Stimulated activated CD4-positive, alpha-beta T cell treated with anti-CD3 and anti-CD28 coated beads, Interleukin-4, amount 100 ng/mL, for 24 hours (primary cell): ENCODE measurements at places on chromosomes 11 and 22.

DNA sequence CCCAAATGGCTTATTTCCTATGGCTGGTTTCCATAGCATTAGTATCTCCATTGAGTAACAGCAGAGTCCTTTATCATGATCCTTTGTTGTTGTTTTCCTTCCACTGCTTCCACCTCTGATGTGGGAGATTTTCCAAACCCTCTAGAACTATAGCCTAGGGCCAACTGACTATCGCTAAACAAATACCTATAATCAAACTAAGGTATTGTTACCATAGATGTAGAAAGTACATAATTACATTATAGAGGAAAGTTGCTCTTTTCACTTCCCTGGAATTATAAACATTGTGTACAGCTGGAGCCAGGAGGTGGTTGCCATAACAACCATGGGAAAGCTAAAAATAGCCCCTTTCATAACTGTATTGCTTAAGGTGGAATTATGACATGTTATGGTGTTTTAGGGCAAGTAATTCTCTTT is 47.0 kb upstream of the ALKBH3 start:
- no peak for DNase-seq

DNA sequence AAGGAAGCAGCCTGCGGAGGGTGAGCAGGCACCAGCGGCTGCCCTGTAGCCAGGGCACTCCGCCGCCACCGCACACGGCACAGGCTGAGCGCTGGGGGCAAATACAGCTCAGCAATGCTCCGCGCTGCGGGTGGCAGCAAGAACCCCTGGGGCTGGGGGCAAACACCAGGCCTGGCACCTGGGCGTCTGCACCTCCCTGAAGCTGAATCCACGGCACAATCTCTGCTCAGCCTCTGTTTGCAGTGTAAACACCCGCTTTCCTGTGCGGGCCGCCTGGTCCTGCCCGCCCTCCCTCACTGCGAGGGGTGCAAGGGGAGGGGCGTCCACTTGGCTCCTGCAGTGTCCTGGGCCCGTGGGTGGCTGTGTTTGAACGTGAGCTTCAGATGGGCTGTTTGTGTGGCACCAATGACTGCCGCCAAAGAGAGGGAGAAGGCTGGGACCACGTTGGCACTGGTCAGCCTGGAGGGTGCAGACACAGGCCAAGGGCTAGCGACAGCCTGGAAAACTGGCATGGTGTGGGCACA is 14.8 kb upstream of the MPPED1 start:
- no peak for DNase-seq

DNA sequence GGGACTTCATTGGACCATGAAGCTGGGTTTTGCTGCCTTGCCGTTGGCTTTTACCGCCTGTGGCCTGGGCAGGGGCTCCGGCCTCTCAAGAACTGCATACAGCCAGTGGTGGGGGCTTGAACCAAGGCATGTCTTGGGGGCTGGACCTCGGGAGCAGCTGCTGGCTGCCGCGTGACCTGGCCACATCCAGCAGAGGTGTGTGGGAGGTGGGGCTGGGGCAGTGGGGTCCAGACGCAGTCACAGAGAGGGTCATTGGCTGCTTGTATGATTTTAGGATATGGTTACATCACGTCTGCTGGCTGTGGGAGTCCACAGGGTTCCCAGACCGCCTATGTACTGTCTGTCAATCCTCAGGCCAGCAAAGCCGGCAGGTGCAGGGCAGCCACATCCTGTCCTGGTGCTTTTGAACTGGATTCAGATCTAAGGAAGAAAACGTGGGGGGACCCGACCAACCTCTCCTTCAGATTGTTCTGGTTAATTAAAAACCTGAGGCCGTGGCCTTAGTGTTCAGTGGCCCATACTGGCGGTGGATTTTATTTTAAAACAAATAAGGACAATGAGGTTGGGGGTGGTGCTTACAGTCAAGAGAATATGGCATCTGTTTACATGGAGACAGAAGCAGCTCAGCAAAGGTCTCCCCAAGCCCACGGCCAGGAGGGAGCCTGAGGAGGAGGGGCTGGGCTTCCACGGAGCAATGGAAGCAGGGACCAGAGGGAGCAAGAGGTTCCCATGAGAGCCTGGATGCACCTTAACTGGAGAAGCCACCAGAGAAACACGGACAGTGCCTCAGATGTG is 426.0 kb downstream of the TBC1D22A start:
- DNase-seq, result no peak

DNA sequence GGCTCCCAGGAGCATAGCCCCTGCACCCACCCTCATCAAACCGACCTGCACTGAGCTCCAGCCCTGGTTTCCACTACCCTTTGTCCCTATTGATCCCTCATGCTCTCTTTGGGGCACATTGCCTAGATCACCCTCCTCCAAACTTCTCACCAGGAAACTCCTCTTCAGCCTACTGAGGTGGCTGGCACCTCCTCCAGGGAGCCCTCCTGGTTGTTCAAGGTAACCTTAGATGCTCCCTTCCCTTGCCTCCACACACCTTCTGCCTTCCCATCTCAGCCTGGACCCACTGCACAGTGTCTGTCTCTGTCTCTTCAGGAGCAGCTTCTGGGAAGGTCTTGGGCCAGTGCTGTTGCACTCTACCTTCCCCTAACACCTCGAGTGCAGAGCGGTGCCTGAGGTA is 15.8 kb upstream of the WNT7B start:
- no peak for DNase-seq

GRCh38 chr11:103633068-103633788 is 403.2 kb upstream of the DDI1 start:
- DNase-seq, result no peak

- no peak for DNase-seq
Observed at GRCh38 chr11:45092404-45092785, 54.0 kb upstream of the PRDM11 start.

- no peak for DNase-seq
Observed at GRCh38 chr11:34271727-34272126, 86.1 kb downstream of the ABTB2 start.

DNA sequence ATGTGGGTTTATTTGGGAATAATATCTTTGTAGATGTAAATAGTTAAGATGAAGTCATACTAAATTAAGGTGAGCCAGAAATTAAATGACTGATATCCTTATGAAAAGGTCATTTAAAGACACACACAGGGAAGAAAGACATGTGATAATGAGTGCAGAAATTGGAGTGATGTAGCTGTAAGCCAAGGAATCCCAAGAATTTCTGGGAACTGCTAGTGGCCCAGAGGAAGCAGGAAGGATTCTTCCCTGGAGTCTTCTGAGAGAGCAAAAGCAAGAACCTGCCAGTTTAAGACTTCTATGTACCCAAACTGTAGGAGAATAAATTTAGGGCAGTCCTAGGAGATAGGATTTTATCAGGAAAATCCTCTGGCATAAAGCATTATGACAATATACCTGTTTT is 66.9 kb downstream of the LRRC4C start:
- DNase-seq, result no peak

- no peak for DNase-seq
Observed at GRCh38 chr11:128397362-128397761, 190.0 kb downstream of the ETS1 start.

- DNase-seq, result no peak
Observed at GRCh38 chr11:132590986-132591385, 941.3 kb downstream of the OPCML start.

GRCh38 chr11:24859801-24860300 is 363.0 kb downstream of the LUZP2 start:
- no peak for DNase-seq

DNA sequence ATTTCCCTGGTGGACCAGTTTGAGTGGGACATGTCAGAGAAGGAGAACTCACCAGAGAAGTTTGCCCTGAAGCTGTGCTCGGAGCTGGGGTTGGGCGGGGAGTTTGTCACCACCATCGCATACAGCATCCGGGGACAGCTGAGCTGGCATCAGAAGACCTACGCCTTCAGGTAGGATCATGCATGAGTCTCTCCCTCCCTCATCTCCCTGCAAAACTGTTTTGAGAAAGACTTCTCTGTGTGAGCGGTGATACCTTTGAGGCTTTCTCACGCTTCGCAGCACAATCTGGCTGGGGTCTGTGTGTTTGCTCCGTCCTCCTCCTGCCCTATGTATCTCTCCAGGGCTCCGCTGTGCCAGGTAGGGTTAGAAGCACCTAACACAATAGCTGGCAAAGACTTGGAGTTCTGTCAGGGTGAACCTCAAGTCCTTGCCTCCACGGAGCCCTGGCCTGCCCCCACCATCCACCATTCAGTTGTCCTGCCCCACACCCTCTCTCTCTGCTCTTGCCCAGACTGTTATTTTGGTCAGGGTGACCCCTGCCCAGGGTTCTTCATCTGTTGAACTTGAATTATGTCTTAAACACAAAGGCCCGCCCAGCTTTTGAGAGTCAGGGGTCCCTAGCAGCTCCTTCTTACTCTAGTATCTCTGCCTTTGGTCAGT is 13.4 kb downstream of the DERL3 start:
- DNase-seq, result no peak

- DNase-seq, result no peak
Observed at GRCh38 chr11:132864811-132865576, 667.3 kb downstream of the OPCML start.

DNA sequence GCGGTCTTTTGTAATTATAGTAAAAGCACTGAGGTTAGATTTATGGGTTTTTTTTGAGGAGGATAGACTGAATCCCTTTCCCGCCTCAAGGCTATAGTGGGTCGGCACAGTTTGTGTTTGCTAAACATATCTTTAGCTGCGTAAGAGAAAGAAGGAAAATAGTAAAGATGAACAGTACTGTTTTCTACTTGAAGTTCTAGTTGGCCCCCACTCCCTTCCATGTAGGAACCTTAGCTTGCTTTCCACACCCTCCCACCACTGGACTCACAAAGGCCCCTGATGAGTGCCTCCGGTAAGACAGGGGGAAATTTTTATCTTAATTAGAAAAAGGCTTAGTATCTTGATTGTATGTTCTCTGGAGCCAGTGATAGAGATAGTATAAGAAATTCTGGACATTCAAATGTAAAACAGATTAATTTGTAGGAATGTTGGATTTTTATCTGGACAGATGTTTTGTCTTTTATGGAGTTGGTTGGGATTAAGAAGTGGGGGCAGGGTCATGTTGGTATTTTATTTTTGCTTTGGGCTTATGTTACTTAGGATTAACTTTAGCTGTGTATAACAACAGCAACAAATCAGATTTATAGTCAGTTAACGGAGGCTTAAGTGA is 49.4 kb downstream of the PTPRJ start:
- no peak for DNase-seq

DNA sequence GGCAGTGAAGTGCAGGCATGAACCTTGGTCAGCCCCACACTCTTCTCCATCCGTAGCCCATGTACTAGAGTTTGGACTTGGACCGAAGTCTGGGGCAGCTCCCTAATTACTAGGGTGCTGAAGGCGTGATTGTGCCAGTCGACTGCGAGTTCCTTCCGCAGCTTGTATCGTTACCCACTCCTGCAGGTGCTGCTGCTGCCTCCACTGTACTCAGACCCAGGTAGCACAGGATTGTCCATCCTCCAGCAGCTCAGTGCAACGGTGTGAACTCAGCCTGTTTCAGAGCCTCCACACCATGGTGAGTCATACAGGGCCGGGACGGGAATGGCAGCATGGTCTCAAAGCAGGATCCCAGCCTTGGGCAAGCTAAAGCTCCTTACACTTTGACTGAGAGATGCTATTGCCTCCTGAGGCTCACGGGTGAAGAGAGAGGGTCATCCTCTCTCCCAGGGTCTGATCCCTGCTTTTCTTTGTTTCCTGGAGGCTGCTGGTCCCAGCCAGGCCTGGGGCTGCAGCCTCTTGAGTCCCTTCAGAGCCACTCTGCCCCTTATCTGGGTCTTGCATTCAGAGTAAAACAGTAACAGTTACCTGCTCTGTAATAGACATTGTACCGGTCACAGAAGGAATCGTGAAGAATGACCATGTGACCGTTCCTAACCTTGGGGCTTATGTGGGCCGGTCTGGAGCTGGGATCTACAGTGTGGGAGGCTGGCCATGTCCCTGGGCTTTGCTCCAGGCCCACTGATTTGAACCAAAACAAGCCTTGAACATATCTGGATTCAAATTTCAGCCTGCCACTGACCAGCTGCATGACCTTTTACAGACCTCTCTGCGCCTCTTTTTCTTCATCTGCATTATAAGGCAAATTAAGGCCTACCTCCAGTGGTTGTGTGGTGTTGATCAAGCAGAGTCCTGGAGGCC is 1.7 kb downstream of the TKFC start:
- no peak for DNase-seq

DNA sequence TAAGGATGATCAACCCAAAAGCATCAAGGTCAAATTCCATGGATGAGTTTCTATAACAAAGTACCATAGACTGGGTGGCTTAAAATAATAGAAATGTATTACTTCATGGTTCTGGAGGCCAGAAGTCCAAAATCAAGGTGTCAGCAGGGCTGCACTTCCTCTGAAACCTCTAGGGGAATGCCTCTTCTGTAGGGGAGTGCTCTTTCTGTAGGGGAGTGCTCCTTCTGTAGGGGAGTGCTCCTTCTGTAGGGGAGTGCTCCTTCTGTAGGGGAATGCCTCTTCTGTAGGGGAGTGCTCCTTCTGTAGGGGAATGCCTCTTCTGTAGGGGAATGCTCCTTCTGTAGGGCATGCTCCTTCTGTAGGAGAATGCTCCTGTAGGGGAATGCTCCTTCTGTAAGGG is 65.5 kb downstream of the FBLN1 start:
- no peak for DNase-seq

DNA sequence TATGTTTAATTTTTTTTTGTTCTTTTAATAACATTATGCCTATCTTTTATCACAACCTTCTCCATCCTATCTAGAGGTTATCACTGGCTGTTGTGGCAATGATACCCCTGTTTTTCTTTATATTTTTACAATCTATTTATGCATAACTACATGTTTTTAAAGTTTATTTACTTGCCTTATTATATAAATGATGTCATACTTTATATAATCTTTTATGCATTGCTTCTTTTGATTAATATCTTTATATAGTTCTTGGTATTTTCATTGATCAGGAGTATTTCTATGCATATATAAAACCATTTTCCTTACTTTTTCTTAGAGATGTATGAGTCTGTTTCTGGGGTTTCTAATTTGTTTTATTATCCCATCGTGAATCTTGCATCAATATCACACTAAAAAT is 719.8 kb upstream of the RAG2 start:
- DNase-seq, result no peak

- no peak for DNase-seq
Observed at GRCh38 chr11:130527636-130528297, 79.3 kb downstream of the ADAMTS15 start.

- DNase-seq, result no peak
Observed at GRCh38 chr11:3799143-3799542, 1.8 kb upstream of the NUP98 start.

DNA sequence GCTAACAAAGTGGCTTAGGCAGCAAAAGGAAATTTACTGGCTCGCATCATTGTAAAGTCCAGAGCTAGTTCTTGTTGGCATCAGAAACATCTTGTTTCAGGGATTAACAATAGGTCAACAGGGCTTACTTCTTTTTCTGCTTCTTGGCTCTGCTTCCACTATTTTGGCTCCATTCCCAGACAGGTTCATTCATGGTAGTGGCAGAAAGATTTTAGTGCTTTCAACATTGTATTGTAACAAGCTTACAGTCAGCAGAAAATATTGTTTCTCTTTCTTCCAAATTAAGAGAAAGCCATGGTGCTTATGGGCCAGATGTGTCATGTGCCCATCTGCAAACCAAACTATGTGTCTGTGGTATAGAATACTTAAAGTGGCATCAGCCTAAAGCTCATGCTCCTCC is 315.6 kb downstream of the RAB38 start:
- DNase-seq, result no peak

GRCh38 chr11:115778928-115779650 is 274.9 kb upstream of the CADM1 start:
- DNase-seq, result no peak

- no peak for DNase-seq
Observed at GRCh38 chr11:15912825-15913224, 443.5 kb downstream of the SOX6 start.
